ENCODE measurements at places on chromosomes 11 and 22. TPM values are rescaled to one million over a fixed set of nuclear protein-coding genes. Genes with fewer than 3 reads are reported as not detected.
A peak's percentile ranks its signal among the peaks of the same experiment; 100 is the strongest.

OR51B5 gene
- total RNA-seq, result 1.3 TPM

DNA sequence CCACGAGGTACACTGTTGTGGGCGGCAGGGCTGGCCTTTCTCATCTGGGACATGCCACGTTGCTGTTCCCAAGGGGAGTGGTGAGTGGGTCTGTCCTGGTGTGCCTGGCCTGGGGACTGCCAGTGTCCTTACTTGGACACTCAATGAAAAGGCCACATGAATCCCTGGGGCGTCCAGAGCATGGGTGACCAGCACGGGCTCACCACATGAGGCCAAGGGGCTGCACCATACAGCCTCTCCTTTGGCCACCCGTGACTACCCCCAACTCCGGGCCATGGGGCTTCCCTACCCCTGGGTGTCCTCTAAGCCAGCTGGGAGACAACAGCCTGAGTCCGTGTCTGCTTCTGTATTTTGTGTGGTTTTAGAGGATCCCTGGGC is 20.2 kb upstream of the TXNRD2 start:
- no peaks in the 10 kb centered on the region for H3K27me3 ChIP-seq
- no peak for DNase-seq
- H3K36me3 ChIP-seq, result no peaks in the 10 kb centered on the region

- no peaks in the 10 kb centered on the region for H3K36me3 ChIP-seq
- no peak for DNase-seq
- H3K4me3 ChIP-seq, result no peak overlapping the region
- no peaks in the 10 kb centered on the region for H3K27me3 ChIP-seq
- peaks cover 17% of the 10 kb centered on the region for H3K4me1 ChIP-seq
These were observed 220.1 kb downstream of the BLID start for GRCh38 chr11:121895919-121896318.

C11orf91 gene
- total RNA-seq, result 0.81 TPM

RASGRP2 gene
- 24.0 TPM for total RNA-seq

GNAZ gene
- total RNA-seq, result 15.1 TPM

MOV10L1 gene
- total RNA-seq, result 48.4 TPM

DNA sequence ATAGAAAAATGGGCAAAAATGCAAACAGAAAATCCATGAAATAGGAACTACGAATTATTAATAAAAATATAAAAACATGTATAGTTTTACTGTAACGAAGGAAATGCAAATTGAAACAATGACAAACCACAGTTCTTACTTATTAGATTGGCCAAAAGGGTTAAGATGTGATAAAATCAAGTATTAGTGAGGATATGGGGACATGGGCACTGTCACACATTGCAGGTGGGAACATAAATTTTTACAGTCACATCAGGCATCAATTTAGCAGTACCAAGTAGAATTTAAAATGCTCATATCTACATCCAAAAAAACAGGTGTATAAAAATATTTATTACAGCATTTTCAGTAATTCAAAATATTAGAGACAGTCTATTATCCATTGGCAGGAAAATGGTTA is 353.2 kb upstream of the API5 start:
- no peaks in the 10 kb centered on the region for H3K36me3 ChIP-seq
- H3K4me3 ChIP-seq, result no peak overlapping the region
- H3K4me1 ChIP-seq, result no peaks in the 10 kb centered on the region
- DNase-seq, result no peak
- no peaks in the 10 kb centered on the region for H3K27me3 ChIP-seq
- H3K27ac ChIP-seq, result no peak overlapping the region

ADAMTS15 gene
- total RNA-seq, result 2.8 TPM

- no peak for DNase-seq
- H3K4me1 ChIP-seq, result no peaks in the 10 kb centered on the region
- H3K36me3 ChIP-seq, result no peaks in the 10 kb centered on the region
- no peaks in the 10 kb centered on the region for H3K27me3 ChIP-seq
- no peak overlapping the region for H3K27ac ChIP-seq
These were observed 193.1 kb downstream of the DSCAML1 start for GRCh38 chr11:117603932-117604331.

- no peaks in the 10 kb centered on the region for H3K27me3 ChIP-seq
- no peaks in the 10 kb centered on the region for H3K36me3 ChIP-seq
- H3K4me1 ChIP-seq, result no peaks in the 10 kb centered on the region
- no peak overlapping the region for H3K27ac ChIP-seq
These were observed 65.2 kb downstream of the DSCAML1 start for GRCh38 chr11:117731722-117732290.

AGBL2 gene
- total RNA-seq, result 25.8 TPM

DNA sequence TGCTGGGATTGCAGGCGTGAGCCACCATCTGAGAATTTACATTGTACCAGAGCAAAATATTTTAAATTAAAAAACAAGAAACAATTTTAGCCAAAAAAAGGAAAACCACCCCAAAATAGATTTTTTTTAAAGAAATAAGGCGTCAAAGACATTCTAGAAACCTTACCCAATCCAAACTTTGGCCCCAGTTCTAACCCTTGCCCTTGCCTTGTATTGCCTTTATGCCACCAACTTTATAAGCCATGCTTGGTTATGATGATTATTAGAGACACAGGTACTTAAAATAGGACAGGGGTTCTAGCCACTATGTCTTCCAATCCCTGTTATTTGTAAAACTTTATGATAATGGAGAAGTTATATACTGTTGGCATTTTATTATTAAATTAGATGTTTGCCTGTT is 11.8 kb downstream of the C11orf54 start:
- peaks cover under 1% of the 10 kb centered on the region for H3K4me1 ChIP-seq
- no peak overlapping the region for H3K27ac ChIP-seq
- DNase-seq, result no peak
- H3K36me3 ChIP-seq, result no peaks in the 10 kb centered on the region
- no peaks in the 10 kb centered on the region for H3K27me3 ChIP-seq
- H3K4me3 ChIP-seq, result no peak overlapping the region

DNA sequence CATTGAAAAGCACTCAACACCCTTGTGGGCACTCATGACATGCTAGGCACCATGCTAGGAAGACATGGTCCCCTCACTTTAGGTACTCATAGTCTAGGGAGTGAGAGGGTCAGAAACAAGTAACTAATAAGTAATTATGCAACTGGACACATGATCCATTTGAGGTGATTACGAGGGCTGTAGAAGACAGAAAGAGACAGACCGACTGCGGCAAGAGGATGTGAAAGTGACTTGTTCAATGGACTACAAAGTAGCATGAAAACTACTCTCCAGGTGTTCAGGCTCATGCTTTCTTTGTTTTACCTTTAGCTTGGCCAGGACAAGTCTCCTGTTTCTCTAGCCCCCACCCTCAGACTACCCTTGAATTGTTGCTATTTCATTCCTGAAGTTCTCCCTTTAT is 310.8 kb upstream of the SORL1-AS1 start:
- H3K36me3 ChIP-seq, result no peaks in the 10 kb centered on the region
- DNase-seq, result no peak
- H3K27ac ChIP-seq, result no peak overlapping the region
- H3K4me1 ChIP-seq, result peaks cover 12% of the 10 kb centered on the region
- H3K27me3 ChIP-seq, result no peaks in the 10 kb centered on the region

GRCh38 chr11:120141768-120142423 is 4.0 kb upstream of the TRIM29 start:
- H3K4me3 ChIP-seq, result no peak overlapping the region
- DNase-seq, result no peak
- H3K27me3 ChIP-seq, result no peaks in the 10 kb centered on the region
- peaks cover 3% of the 10 kb centered on the region for H3K4me1 ChIP-seq
- H3K27ac ChIP-seq, result no peak overlapping the region

- H3K4me1 ChIP-seq, result peaks cover 15% of the 10 kb centered on the region
- no peak overlapping the region for H3K4me3 ChIP-seq
- H3K27me3 ChIP-seq, result no peaks in the 10 kb centered on the region
- H3K27ac ChIP-seq, result peak overlapping the region; percentile 76
These were observed 28.7 kb downstream of the DRD4 start for GRCh38 chr11:665704-666281.

MSANTD2 gene
- 11.3 TPM for total RNA-seq

FAM180B gene
- not detected for total RNA-seq

ALKBH8 gene
- total RNA-seq, result 12.1 TPM

GRCh38 chr22:42747701-42748513 is 27.2 kb upstream of the A4GALT start:
- H3K36me3 ChIP-seq, result no peaks in the 10 kb centered on the region
- no peak for DNase-seq
- no peak overlapping the region for H3K27ac ChIP-seq
- no peaks in the 10 kb centered on the region for H3K27me3 ChIP-seq

APOL6 gene
- total RNA-seq, result 2.8 TPM

DNA sequence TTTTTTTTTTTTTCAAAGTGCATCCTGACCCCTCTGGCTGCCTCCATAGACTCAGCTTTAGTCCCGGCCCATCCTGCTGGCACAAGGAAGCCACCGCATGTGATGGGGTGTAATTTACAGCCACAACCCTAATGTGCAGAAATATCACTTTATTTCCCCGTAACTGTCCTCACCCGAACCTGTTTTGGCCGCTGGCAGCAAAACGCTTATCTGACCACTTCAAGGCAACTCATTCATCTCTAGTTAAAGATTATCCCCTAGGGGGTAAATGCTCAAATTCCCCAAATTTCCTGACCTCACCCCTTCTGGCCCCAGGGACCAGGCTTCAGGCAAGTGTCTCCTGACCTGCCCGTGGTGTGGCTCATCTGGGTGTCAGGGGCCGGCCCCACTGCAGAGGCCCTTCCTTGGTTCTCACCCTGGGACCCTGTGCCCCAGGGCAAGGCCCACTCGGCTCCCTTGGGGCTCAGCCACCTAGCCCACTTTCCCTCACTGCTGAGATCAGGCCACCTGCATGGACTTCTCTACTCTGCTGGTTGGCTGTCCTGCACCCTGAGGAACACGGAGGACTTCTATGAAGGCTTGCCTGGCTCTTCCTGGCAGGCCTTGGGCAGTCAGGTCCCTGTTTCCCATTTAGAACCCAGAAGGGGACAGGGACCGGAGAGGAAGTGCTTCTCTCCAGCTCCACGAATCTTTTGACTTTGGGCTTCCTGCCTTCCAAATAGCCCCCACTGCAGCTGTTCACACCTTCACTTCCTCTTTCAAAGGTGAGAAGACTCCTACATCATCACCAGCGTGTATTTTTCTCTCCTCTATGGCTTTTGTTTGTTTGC is 53.3 kb downstream of the WNT11 start:
- peaks cover 12% of the 10 kb centered on the region for H3K4me1 ChIP-seq
- peak overlapping the region; percentile 58 for H3K4me3 ChIP-seq
- no peaks in the 10 kb centered on the region for H3K27me3 ChIP-seq
- no peak overlapping the region for H3K27ac ChIP-seq

DNA sequence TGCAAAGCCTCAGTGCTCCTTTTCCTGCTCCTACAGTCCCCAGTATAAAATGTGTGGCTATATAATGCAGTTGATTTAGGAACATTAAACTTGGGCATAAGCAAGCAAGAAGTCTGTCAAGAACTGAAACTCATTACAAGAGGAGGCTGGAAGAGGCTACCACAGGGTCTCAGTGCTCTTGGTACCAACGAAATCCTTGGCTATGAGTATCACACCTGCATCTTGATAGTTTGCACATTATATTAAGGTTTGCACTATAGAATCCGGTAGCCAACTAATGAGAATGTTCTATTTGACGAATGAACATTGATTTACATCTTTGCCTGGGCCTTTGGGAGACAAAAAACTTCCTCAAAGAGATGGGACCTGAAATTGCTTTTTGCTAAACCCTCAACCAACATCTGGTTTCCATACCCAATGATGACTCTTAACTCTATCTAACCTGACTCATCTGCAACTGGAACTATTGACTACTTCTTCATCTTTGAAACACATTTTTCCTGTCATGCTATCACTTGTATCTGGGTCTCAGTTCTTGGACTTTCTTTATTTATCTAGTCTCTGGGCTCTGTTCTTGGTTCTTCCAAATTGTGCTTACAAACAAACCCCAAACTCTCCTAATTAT is 207.2 kb upstream of the CTSC start:
- H3K27me3 ChIP-seq, result no peaks in the 10 kb centered on the region
- H3K4me1 ChIP-seq, result no peaks in the 10 kb centered on the region
- no peak overlapping the region for H3K27ac ChIP-seq
- H3K36me3 ChIP-seq, result no peaks in the 10 kb centered on the region
- H3K4me3 ChIP-seq, result no peak overlapping the region
